ENCODE measurements at places on chromosomes 3 and 15.

DNA sequence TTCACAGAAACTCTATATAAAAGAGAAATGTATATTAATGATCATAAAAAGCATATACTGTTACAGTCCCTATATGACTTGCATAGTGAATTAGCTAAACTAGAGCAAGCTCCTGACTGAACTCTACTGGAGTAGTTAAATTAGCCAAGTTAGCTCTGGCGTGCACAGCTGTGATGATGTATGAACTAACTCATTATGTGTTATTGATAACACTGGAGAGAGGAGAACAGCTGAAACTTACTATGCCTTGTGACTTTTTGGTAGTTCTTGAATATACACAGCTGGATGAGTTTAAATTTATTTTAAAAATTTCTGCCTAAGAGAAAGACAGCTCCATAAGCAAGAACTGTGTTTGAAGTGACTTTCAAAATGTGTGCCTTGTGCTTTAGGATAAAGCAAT is 8.1 kb downstream of the TIPARP start:
- no peak for DNase-seq

DNA sequence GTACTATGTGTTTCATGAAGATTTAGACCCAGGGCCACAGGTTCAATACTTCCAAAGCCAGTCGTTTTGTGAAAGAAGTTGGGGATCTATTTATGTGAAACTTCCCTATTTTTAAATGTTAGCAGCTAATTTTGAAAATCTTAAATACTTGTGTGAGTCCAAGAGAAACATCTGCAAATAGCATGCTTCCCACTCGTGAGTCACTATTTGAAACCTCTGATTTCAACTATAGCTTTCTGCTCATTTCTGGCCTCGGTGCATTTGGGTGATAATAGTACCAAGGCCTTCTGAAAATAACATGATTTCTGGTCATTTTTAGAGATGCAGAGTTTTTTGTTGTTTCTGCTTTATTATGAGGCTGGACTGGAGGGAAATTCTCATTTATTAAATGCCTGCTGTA is 110.0 kb downstream of the OPA1 start:
- no peak for DNase-seq

DNA sequence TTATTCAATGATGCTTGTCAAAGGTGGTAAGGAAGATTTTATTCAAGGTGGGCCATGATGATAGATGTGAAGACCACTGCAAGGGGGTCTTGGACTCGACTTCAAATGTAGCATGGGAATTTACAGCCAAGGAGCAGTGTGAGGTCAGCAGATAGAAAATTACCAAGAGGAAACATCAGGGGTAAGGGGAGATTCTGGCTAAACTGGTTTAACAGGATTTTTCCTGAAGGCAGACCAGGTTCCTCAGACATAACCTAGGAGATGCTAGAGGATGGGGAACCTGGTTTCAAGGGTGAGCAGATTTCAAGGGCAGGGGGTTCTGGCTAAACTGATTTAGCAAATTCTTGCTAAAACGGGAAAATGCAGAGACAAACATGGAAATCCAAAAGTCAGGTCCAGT is 464.9 kb downstream of the TAFA4 start:
- DNase-seq, result no peak

DNA sequence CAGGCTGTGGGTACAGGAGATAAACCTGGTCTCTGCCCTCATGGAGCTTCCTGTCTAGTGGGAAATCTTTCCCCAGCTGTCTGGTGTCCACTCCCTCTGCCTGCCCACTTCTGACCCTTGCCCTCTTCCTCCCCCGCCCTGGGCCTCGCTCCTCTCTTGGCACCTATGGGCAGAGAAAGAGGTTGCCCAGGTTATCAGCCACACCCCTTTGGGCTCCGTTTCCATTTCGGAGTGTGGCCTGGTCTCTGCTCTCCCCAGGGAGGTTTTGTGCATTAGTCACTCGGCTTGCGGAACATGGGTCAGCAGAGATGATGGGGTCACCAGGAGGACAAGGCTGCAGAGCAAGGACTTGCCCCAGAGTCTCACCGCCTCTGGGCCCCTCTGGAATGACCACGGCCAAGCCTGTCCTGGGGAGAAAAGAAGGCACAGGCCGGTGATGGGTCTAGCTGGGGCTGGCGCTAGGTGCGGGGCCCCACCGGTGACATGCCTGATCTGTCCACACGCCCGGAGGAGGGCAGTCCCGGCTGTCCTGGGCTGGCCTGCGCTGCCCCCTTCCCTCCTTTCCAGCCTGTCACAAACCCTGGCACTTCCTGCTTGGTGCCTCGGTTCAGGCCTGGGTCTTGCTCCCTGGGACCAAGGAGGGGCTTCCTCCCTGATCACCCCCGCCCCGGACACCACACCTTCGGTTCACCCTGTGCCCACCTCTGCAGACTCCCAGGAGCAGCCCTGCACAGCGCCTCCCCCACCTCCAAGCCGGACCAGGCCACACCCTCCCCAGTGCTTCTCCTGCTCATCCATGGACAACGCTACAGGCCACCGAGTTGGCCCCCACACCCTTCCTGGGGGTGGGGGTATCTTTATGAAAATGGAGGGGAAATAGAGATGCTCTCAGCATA is 35.6 kb upstream of the MUC4 start:
- no peak for DNase-seq

DNA sequence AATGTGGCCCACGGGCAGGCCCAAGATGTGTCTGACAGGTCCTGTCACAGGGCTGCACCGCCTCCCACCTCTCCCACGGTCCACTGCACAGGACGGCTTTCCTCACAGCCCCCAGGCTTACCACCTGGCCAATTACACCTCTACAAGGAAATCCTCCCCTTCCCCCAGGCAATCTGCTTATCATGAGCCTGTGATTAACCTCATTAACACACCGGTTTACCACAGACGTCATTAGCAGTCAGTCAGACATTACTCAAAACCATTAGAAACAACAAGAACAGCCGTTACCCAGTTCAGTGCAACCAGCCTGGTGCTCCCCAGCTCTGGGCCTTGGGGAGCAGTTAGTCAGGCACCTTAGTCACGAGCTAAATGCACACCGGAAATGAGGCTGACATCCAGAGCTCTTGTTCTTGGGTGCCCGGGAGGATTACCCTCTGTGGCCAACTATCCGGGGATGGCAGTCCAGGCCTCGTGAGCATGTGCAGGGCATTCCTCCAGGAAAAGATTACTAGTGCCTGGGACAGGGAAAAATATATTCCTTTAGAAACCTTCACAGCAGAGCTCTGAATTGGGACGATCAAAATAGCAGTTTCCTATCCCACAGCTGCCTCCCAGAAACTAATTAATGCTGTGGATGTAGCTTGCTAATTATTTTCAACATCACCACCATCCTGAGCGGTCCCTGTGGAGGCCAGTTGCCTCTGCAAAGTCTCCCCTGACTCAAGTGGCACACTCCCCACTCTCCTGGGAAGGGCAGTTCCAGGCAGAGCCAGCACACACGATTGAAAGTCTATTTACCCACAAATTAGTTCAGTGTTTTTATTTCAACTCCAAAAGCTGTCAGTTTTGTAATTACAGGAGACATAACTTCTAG is 117.4 kb upstream of the ZBED2 start:
- no peak for DNase-seq

- no peak for DNase-seq
Measured at GRCh38 chr15:63135281-63135680, 13.6 kb downstream of the LACTB start.

DNA sequence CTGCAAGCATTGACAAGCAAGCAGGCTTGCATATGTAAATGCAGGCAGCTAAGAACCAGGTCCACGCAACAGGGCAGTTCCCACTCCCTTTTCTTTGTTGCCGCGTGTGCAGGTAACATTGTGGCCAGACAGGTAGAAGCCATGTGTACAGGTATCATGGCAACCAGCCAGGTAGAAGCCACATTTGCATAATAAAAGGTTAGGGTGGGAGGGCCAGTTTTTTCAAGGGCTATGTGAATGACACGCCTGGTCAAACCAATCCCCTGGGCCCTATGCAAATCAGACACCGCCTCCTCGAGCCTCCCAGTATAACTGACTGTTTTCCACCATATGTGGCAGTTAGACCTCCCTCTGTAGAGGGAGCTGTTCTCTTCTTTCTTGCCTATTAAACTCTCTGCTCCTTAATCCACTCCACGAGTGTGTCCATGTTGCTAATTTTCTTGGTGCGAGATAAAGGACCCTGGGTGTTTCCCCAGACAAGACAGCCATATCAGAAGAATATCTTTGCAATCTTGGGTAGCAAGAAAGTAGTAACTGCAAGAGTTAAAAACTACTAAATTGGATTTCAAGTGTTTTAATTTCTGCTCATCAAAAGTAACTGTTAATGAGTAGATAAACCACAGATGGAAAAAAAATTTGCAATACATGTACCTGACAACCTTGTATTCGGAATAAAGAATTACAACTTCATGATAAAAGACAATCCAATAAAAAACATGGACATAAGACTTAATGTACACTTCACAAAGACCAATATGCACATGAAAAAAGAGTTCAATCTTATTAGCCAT is 21.8 kb downstream of the PCOLCE2 start:
- no peak for DNase-seq

- no peak for DNase-seq
Measured at GRCh38 chr15:40028193-40028592, 10.8 kb downstream of the SRP14 start.

DNA sequence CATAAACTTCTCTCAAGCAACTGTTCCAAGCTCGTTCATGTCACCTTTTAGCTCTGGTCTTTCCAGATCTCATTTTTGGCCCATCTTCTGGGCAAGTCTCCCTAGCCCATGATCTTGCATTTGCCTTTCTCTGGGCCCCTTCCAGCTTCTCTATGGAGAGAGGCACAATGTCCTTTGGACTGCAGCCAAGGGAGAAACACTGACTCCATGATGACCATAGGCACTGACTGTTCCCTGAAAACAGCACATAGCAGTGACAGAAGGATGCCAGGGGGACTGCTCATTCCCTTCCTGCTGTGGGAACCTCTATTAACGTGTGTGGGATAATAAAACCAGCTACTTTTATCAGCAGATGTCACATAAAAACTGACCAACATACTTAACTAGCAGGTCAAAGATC is 60.3 kb downstream of the STRIT1 start:
- no peak for DNase-seq

DNA sequence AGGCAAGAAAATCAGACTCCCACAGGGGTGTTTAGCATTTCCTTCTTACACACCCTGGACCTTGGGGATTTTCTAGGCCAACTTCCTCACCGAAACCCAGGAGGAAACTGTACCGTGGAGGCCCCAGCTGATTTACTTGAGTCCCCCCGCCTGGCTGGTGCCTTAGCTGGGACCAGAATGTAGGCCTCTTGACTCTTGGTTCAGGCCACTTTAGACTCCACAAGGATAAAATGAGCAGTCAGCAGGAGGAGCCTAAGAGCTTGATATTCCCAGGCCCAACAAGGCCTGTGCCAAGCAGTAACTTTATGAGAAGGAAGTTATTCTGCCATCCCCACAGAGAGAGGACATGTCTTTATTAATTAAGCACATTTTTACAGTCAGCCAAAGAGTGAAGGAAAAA is 4.6 kb upstream of the APBA2 start:
- DNase-seq, result no peak

DNA sequence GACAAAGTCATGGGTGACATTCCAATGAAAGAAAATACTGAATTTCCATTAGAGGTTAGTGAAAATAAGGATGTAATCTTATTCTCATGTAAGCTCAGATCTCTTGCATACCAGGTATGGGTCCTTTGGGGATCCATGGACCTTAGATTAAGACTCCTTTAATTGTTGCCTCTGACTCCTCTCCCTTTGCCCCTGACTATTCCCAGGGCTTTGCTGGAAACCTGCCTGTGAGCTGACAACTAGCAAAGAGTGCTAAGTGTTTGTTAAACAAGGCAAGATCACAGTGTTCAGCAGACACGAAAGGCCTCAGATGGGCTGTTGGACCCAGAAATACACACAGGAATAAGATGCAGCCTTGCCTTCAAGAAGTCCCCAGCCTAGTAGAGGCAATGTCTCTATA is 32.1 kb downstream of the ACKR2 start:
- no peak for DNase-seq

DNA sequence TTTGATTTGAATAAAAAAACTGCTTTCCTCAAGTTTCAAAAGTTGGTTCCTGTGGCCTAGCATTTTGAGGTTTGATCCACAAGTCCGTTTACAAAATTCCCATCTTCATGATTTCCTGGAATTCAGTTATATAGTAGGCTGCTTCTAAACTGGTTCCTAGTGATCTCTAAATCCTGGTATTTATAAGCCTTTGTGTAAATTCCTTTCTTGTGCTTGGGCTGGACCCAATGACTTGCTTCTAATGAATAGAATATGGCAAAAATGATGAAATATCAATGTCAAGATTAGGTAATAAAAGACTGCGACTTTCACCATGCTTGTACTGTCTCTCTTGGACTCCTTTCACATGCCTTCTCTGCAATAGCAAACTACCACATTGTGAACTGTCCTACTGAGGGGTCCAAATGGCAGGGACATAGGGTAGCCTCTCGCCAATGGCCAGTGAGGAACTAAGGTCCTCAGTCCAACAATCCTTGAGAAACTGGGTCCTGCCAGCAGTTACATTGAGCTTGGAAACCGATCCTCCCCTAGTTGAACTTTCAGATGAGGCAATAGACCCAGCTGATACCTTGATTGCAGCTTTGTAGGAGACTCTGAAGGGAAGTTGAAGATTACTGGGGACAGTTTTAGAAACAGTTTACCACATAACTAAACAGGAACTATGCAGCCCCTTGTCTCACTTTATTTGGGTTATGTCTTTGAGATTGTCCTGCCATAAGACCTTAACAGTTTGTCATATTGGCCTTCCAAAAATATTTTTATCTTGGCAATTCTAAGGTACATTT is 303.9 kb upstream of the TBC1D5 start:
- DNase-seq, result no peak

GRCh38 chr3:3556078-3556477 is 243.2 kb upstream of the LRRN1 start:
- no peak for DNase-seq

GRCh38 chr3:173930251-173930650 is 532.7 kb downstream of the NLGN1 start:
- DNase-seq, result no peak

DNA sequence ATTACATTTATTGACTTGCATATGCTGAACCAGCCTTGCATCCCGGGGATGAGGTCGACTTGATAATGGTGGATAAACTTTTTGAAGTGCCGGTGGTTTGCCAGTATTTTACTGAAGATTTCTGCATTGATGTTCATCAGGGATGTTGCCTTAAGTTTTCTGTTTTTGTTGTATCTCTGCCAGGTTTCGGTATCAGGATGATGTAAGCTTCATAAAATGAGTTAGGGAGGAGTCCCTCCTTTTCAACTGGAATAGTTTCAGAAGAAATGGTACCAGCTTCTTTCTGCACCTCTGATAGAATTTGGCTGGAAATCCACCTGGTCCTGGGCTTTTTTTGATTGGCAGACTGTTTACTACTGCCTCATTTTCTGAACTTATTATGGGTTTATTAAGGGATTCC is 250.8 kb downstream of the TBC1D5 start:
- DNase-seq, result no peak

- no peak for DNase-seq
Measured at GRCh38 chr3:15955968-15956367, 158.2 kb upstream of the ANKRD28 start.
